H4 (cell line): ENCODE measurements at places on chromosomes 12 and 14. TPM values are rescaled to one million over a fixed set of nuclear protein-coding genes. Genes with fewer than 3 reads are reported as not detected.

Gene TRIM9
- 0.06 and 0.48 TPM in 2 replicates for total RNA-seq

Gene CEBPE
- not detected in 2 replicates for total RNA-seq

Gene KRT6C
- not detected in 2 replicates for total RNA-seq

DNA sequence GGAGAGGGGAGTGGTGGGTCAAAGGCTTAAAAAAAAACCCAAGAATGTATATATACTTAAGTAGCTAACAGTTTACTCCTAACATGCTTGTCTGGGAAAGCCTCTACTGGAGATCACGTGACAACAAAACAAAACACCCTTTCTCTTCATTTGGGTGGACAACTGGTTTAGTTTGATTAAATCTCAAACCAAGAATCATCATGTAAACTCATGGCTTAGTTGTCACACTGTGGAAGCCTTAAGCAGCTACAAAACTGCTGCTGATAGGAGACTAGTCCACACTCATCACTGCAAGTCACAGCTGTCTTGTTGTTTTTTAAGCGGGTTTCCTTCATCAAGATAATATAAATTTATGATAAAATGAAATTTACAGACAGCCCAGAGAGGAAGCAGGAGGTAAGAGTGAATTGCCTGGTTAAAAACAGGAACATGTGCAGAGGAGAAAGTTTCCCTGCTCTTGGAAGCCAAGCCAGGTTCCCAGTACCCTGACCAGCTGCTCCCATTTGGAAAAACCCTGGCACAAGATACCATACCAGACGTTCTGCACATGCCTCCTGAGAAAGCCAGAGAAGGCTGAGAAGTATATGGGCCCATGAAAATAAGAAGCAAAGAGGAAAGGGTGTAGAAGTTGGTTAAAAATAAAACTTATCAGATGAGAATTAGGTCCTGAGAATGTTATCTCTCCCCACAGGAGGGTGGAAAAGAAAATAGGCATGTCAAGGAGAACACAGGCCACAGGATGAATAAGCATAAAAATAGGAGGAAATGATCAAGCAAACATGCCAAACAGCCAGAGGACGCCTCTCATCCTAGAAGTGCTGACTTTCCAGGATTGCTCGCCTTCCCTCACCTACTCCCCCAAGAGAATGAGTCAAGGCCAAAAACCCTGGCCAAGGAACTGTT is 34.0 kb downstream of the EGLN3 start:
- peak; percentile 62 for DNase-seq

DNA sequence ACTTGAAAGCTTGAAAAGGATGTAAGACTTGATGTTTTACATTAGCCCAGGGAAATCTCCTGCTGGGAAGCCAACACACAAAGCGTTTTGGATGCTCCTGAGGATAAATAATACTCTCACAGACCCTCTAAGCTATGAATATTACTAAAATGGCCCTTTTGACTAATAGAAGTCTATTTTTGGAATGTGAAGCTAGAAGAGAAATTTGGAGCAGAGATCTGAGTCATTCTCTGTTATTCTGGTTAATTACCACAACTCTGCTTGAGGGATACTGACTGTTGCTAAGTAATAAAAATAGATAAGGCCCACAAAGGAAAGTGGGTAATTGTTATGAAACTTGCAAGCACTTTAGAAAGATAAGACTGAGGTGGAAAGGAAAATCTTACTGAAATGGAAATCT is 346.2 kb upstream of the STXBP6 start:
- DNase-seq = no peak

DNA sequence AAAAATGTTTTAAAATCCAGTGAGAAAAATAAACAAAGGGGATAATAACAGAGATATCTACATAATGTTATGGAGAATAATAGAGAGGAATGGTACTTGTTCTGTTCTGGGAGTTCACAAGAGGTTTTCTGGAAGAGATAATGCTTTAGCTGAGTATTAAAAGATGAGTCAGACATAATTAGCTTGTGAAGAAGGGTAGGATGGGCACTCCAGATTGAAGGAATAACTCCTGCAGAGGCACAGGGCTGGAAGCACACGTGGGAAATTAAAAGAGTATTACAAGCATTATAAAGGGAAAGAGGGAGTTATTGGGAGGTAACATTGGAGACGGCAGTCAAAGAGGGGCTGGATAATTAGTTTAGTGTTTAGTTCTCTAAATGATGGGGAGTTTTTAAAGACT is 124.9 kb upstream of the BTG1 start:
- DNase-seq = no peak

DNA sequence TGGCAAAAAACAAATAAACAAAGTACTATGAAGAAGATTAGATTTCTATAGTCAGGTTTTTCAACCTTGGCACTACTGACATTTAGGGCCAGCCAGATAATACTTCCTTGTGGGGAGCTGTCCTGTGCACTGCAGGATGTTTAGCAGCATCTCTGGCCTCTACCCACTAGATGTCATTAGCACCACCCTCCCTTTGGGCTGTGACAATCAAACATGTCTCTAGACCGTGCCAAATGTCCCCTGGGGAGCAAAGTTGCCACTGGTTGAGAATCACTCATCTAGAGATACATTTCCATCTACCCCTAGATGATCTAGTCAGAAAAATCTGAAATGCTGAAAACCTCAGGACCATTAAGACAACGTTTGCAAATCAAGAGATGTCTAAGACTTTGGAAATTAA is 29.9 kb downstream of the SRRM4 start:
- DNase-seq = no peak

DNA sequence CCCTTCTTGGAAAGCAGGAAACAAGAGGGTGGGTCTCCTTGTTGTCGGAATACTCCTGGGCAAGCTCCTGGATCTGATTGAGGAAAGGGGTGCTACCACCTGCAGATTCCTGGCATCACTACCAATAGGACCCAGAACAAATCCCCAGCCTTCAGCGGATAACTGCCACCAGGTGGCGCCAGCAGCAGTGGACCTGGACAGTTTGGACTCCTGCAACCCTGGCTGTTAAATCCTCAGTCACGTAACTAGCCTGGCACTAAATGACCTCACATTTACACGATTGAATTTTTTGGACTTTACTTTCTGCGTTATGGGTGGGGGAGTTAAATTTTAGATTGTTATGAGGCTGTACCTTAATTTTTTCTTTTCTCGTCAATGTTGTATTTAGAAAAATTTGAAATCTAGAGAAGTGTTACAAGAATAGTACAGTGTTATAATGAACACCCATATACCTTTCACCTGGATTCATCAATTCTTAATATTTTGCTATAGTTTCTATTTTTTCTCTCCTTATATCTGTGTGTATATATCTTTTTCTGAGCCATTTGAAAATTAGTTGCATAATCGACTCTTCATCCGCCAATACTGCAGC is 95.6 kb downstream of the GAS2L3 start:
- peak; percentile 71 for DNase-seq

GRCh38 chr12:71276541-71276940 is 118.7 kb upstream of the TSPAN8 start:
- DNase-seq = no peak

- no peak for DNase-seq
These were observed 7.2 kb upstream of the CACNA2D4 start for GRCh38 chr12:1925684-1926006.

DNA sequence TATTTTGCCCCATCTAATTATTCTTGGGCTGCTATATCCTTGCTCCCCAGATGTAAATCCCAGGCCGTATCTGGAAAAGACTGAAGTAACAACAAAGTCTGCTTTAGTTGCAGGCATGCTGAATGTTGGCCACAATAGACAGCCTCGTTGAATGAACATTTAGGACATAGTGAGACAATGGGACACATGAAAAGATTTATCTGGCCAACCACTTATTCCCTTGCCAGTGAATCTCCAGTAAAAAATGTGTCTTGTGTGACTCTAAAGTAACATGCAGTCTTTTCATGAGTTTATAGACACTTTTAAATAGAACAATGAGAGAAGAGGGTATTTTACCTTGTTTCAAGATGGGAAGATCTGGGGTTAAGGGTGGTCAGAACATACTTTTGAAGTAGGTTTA is 60.2 kb upstream of the STXBP6 start:
- no peak for DNase-seq

DNA sequence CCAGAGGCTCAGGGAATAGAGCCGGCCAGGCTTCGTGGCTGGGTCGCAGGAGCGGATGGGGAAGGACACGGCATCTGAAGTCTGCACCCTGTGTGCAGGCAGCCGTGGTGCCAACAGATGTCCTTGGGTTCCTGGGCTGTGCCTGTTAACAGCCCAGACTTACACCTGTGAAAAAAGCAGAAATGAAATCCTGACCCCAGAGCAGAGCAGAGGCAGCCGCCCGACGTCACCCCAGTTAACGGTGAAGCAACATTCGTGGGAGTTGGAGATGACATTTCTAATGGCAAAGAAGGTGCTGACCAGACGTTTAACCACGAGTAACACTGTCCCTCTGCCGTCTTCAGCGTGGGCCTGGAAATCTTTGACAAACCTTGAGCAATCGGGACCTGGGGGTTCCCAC is 200.3 kb upstream of the DIO3 start:
- DNase-seq = no peak

- no peak for DNase-seq
These were observed 209.0 kb upstream of the FBXO33 start for GRCh38 chr14:39641224-39641623.

GRCh38 chr14:57246933-57247657 is 21.6 kb downstream of the EXOC5 start:
- no peak for DNase-seq
